ENCODE measurements at places on chromosomes 7 and 10.
A peak's percentile ranks its signal among the peaks of the same experiment; 100 is the strongest.

DNA sequence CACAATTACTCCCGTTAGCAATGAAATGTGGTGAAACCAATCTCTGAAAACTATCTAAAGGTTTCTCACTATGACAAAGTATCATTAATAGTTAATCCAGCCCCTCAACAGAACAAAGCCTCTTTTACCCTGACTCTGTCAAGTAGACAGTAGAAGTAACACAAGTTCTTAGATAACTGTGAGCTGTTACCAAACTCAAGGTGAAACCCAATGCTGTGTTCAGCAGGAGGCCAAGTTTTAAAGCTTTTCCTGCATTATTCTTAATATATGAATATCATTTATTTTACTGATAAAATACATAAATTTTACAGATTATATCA, 109.1 kb downstream of the SRPK2 start:
- no peak for DNase-seq

GRCh38 chr10:3806603-3807002, 21.6 kb upstream of the KLF6 start:
- DNase-seq = peak; percentile 14

- DNase-seq = no peak
Observed at GRCh38 chr10:50528206-50528605, 95.5 kb downstream of the SGMS1 start.

DNA sequence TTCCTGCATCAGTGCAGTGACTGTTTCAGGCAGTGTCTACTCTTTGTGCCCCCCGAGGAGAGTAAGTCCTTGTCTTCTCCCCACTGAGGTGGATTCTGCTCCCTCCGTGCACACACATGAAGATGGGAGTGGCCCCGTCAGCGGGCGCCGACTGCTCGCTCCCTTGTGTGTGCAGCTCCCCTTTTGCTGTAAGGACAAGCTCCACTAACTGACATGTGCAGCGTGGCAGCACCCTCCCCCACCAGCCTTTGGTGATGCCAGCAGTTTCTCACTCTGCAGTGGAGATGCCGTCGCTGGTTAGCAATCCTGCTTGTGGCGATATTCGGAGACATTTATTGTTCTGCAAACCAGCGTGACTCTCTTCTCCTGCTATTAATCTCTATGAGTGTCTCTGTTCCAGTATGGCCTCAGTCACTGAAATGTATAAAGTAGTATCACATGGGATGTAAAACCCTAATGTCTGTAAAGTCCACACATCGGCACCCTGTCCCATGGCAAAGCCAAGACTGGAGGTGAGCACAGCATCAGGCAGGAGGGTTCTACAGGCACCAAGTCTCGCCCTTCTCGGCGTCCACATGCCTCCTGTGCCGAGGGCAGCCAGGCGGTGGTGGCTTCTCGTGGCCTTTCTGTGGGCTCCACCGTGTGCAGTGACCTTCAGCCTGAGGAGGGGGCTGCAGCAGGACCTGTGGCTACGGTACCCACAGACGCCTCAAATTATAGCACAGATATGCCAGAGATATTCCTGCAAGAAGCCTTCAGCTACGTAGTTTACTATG, 202.7 kb downstream of the EBF3 start:
- no peak for DNase-seq

- no peak for DNase-seq
Observed at GRCh38 chr7:130274983-130275591, 8.4 kb downstream of the CPA2 start.

- no peak for DNase-seq
Observed at GRCh38 chr7:137716061-137716460, 130.7 kb downstream of the DGKI start.

GRCh38 chr10:88725798-88726197, 19.7 kb downstream of the LIPK start:
- peak; percentile 30 for DNase-seq

DNA sequence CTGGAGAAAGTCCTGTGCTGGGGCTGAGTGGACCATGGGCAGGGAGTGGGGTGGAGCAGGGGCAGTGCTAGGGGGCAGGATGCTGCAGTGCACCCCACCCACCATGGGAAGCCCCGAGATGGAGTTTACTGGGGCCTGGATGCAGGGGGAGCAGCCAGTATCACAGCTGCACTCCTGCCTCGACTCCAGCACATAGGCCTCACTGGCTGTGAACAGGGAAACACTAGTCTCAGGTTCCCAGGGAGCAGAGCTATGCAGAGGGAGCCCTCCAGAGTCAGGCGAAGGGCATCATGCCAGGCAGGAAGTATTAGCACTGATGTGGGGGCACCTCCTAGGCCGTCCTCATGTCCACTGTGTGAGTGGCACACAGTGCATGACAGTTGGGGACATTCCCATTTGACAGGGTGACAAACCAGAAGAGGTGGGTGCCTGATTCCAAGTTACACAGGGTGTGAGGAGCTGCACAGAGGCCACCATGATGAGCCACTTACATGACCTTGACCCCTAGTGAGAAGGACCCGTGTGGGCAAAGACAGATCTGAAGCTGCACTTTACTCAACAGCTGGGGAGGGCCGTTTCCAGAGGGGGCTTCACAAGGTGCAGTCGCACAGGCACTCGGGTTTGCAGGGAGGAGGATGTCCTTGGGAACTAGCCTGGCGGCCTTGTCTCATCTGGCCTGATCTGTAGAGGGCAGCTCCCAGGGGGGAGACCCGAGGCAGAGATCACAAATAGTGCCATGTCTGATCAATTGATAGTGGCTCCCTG, 69.9 kb upstream of the LRRC4 start:
- no peak for DNase-seq

- peak; percentile 21 for DNase-seq
Observed at GRCh38 chr10:31134311-31134952, 102.8 kb upstream of the ZNF438 start.

- no peak for DNase-seq
Observed at GRCh38 chr10:48474765-48475365, 130.0 kb downstream of the ARHGAP22 start.

GRCh38 chr7:139023076-139023475, 12.8 kb downstream of the ZC3HAV1L start:
- DNase-seq = no peak

DNA sequence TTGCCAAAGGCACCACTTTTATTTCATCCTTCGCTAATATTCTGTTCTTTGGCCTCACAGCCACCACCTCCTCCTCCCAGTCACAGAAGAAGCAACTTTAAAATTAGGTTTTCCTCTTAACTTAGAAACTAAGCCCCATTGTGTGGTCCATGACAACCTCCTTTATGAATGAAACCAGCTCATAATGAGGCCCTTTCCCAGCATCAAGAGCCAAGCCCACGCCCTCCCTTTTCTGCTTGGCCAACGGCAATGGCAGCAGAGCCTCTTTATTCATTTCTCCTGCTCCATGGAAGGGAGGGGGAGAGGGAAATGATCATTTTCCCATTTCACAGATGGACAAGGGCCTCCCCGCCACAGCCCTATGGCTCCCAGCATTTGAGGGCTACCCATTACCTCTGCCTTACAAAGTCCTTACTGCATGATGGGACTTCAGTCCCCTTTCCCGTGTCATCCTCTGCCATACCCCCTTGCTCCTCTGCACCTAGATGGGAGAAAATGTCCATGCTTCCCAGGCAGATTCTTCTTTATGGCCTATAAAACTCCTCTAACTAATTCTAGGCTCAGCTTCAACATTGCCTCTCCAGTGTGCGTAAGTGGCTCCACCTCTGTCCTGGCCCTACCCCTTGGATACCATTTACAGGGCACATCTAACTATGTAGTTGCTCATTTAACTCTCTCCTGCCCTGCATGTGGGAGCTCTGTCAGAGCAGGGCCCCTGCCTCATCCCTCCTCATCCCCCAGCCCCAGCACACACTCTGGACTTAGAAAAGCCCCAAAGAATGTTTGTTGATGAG, 475.5 kb downstream of the RPS24 start:
- DNase-seq = no peak

DNA sequence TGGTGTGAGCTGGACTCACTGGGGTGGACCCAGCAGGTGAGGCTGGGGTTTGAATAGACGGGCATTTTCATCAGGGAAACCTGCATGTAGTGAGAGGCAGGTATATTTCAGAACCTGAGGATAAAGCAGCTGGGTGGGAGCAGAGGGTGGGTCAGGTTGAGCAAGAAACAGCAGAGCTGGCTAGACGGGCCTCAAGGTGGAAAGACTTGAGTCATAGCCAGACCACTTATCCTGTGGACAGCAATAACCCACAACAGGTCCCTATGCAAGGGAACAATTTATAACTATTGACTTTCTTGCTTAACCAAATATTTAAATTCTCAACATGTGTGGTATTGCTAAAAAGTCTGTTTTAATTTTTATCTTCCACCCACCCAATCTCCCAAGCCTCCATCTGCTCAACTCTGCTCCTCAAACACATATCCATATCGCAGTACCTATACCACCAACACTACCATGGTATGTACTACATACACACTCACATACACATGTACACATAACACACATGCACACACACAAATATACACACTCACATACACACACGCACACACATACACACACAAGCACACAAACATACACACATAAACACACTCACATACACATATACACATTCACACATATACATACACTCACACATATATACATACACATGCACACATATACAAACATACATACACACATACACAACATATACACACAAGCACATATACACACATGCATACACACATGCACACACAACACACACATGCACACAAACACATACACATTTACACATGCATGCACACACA, 129.0 kb upstream of the C7orf33 start:
- no peak for DNase-seq

DNA sequence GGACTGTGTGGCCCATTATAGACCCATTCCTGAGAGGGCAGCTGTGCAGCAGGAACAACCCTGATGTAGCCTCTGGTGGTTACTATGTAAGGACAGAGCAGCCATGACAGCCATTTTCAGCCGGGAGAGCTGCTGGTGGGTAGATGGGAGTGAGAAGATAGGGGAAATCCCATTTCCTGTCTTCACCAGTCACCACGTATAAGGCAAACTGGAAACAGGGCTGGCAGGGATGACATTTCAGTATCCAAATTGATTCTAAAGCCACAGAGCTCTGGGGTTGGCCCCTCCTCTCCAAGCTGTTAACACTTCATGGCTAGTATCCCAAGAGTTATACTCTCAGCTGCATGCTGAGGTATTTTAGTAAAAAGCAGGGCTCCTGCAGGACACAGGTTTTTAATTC, 15.2 kb upstream of the FZD1 start:
- DNase-seq = peak; percentile 3

DNA sequence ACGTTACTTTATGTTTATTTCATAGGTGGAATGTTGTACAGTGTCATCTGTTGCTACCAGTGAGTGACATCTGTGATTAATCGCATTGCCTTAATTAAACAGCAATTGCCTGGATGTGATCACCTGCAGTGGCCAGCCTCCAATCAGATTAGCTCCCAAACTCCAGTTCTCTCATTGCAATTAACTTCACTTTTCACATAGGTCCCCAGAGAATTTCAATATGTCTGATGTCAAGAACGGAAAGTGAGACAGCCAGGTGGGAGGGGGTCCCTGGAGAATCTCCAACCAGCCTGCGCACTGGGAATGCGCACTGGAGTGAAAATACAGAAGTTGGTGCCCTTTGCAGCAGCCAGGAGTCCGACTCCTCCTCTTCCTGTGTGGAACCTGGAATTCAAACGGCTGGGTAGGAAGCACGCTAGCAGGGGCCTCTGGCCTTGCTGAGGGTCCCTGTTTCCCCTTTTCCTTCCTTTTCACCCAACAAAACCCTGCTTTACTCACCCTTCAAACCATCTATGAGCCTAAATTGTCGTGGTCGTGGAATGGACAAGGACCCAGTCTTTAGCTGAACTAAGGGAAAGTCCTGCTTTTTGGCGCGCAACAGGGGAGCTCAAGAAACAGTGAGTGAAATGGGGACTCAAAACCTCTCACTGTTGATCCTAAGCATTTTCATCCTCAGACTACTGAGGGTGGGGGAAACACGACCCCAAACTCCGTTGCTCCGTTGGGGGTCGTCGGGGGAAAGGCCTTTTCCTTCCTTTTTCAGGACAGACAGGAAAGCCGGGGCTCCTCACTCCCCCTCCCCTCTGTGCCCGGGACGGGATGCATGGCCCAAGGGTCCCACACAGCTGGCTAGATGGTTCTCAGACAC, 1355.5 kb upstream of the LRRTM3 start:
- peak; percentile 51 for DNase-seq

DNA sequence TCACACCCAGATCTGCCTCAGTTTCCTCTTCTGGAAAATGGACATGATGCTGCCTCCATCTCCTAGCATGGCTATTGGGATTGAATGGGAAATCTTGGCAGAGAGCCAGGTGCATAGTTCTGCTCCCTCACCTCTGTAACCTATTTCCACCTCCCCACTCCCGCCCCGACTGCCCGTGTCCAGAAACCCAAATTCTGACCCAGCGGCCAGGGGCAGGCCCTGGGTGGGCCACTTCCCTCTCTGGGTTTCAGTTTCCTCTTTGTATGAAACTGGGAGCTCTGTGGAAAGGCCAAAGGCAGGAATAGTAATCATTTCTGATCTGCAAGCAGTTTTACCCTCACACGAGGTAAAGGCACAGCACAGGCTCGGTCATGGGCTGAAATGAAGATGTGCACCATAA, 74.1 kb upstream of the DUSP5 start:
- peak; percentile 86 for DNase-seq

GRCh38 chr10:30882281-30882680, 149.4 kb downstream of the ZNF438 start:
- no peak for DNase-seq

DNA sequence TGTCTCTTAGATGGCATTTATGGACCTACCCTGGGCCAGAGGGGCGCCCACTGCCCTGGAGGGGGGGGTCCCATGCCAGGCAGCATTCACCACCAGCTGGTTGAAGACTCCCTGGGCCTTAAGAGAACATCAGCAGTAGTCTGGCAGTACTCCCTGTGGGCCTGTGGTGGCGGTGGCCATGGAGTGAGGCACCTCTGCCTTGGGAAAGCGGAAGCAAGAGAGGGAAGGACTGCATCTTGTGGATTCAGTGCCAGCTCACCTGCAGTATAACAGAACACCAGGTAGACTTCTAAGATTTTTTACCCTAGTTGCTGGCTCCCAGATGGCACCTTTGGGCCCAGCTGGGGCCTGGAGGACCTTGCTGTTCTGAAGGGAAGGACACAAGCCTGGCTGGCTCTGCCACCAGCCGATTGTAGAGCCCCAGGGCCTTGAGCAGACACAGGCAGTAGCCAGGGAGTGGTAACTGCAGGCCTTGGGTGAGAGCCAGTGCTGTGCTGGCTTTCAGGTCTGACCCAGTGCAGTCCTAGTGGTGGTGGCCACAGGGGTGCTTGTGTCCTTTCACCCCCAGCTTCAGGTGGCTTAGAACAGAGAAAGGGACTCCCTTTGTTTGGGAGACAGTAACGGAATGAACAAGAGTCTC, 15.8 kb downstream of the PLAC9 start:
- peak; percentile 3 for DNase-seq

GRCh38 chr7:127208860-127209259, 43.9 kb downstream of the GRM8 start:
- DNase-seq = no peak

All from suppressor macrophage (primary cell).